Inflammatory macrophage treated with lipopolysaccharide for 1 hour (primary cell): ENCODE measurements at places on chromosomes 12 and 14.

- no peak for DNase-seq
These were observed 82.1 kb downstream of the PLXNC1 start for GRCh38 chr12:94230357-94230905.

DNA sequence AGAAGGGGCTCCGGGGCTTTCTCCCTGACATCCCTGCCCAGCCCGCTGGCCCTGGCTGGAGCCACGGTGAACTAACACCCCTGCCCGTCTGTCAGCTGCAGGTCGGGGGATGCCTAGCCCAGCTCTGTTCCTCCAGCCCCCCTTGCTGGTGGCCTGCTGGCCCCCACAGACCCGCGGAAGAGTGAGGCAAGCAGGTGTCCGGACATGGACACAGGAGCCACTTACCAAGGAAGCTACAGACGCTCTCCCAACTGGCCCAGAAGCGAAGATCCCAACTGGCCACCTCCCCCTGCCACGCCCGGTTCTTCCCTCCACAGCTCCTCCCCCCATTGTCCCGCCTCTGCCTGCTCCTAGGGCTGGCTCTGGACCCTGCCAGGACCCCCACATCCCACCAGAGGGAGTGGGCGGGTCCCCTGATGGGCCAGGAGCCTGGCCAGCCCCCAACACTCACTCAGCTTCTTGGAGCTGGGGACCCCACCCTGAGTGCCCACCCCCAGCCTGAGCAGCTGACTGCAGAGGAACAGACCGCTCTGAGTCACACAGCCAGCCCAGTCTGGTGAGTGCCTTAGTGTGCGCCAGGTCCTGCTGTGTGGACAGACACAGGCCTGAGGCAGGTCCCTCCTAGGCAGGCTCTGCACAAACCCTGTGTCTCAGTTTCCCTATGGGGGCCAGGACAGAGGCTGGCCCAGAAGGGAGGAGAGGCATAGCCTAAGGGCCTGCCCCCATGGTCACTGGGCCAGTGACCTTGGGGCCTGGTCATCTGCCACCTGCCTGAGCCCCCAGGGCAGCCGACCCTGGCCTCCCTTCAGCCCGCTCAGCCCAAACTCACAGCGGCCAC, 7.7 kb downstream of the AHNAK2 start:
- peak; percentile 29 for DNase-seq

DNA sequence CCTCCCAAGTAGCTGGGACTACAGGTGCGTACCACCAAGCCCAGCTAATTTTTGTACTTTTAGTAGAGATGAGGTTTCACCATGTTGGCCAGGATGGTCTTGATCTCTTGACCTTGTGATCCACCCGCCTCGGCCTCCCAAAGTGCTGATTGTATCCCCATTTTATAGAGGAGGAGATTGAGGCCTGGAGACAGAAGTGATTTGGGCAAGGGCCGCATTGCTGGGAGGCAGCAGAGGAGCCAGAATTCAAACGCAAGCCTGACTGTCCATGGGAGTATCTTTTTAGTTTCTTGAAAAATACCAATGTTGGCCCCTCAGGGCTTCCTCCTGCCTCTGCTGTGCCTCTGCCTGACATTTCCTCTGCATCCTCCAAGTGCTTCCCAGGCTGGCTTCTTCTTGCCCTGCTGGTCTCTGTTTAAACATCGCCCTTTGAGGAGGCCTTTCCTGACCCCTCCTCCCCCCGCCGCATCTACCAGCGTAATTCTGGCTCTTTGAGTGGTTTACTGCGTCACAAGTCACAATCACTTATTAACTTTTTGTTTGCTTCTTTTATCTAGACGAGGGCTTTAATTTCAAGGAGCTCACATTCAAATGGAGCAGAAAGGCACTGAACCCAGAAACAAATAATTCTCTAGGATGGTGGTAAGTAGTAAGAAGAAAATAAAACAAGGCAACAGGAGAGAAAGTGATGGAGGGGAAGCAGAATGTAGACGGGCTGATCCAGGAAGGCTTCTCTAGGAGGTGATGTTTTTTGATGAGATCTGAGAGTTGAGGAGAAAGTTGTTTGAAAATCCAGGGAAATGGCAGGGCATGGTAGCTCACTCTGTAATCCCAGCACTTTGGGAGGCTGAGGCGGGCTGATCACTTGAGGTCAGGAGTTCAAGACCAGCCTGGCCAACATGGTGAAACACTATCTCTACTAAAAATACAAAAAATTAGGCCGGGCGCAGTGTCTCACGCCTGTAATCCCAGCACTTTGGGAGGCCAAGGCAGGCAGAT, 91.0 kb upstream of the MED13L start:
- no peak for DNase-seq

DNA sequence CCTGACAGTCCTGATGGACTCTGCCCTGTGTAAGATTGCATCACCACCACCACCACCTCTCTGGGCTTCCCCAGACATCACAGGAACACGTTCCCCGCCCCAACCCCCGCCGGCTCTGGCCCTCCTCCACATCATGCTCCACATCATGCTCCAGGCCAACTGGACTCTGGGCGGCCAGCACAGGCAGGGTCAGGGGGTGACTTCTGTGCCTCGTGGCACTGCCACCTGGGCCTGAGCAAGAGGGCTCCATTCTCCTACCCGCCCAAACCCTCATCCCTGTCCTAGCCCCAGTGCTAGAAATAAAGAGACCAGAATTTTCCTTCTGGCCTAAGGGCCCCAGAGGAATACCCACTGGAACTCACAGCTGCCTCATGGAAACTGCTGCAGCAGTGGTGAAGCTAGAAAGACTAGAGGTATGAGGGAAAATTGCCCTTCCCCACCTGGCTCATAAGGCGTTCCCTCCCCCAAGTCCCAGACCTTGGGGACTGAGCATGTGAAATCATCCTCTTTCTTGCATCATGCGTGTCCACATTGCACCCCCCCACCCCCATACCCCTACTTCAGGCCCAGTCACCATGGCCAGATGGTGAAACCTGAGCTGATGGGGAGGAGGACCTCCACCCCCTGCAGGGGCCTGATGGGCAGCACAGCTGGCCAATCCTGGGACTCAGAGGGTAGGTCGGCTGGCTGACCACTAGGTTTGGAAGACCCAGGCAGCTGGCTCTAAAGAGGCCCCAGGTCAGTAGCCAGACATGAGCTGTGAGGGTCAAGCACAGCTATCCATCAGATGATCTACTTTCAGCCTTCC, at the start of gene INHBE:
Gene INHBE, plus strand, starts transcription at position 742 of the 808 bp plus-strand sequence. CDS start 230 bp downstream, outside the sequence.
- DNase-seq = peak; percentile 85

- no peak for DNase-seq
These were observed 788 bp downstream of the KRT72 start for GRCh38 chr12:52600475-52600874.

GRCh38 chr12:43852744-43853143, 16.9 kb downstream of the TMEM117 start:
- DNase-seq = no peak

DNA sequence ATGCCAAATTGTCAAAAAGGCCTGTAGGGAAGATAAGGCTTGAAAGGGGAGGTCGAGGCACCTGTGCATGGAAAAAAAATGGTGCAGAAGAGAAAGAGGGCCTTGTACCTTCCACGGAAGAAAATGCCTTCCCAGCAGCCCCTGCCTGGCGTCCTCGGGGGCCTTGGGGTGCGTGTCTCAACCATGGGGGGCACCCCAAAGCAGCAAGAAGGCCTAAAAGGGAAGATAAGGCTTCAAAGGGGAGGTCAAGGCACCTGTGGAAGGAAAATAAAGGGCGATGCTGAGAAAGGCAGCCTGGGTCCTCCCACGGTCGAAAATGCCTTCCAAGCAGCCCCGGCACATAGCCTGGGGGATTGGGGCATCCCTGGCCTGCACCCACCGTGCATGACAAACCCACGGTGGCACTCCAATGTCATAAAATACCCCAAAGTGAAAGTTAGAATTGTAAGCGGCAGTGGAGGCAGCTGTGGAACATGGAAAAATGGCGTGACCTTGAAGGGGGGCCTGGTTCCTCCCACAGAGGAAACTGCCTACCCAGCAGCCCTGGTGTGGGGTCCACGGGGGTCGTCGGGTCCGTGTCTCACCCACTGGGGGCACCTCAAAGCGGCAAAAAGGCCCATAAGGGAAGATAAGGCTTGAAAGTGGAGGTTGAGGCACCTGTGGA, 275.0 kb downstream of the ALG10 start:
- DNase-seq = no peak

GRCh38 chr12:32249777-32250176, 143.1 kb downstream of the BICD1 start:
- DNase-seq = no peak

- peak; percentile 94 for DNase-seq
These were observed 5.0 kb downstream of the CMKLR1 start for GRCh38 chr12:108333898-108334699.

GRCh38 chr12:6335451-6336078, 6.3 kb downstream of the TNFRSF1A start:
- DNase-seq = peak; percentile 75

GRCh38 chr12:14716848-14717444, 20.5 kb upstream of the GUCY2C start:
- DNase-seq = peak; percentile 75

- DNase-seq = no peak
These were observed 113.2 kb downstream of the APAF1 start for GRCh38 chr12:98758331-98758730.

DNA sequence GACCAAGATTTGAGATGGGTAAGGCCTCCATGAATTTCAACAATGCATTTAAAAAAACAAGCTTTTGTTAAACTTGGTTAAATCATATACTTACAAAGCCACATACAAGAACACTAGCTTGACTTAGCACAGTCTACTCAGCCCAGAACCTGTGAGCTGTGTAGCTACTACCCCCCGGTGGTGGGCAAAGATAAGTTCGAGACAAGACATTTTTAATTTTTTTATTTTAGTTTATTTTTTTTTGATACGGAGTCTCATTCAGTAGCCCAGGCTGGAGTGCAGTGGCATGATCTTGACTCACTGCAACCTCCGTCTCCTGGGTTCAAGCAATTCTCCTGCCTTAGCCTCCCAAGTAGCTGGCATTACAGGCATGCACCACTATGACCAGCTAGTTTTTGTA, 3.7 kb upstream of the NECAP1 start:
- peak; percentile 54 for DNase-seq

GRCh38 chr12:76277480-76277879, 70.7 kb downstream of the BBS10 start:
- no peak for DNase-seq

- no peak for DNase-seq
These were observed 412.6 kb upstream of the SOX5 start for GRCh38 chr12:24361877-24362580.

- DNase-seq = no peak
These were observed 909.9 kb downstream of the NRXN3 start for GRCh38 chr14:79080040-79080439.

DNA sequence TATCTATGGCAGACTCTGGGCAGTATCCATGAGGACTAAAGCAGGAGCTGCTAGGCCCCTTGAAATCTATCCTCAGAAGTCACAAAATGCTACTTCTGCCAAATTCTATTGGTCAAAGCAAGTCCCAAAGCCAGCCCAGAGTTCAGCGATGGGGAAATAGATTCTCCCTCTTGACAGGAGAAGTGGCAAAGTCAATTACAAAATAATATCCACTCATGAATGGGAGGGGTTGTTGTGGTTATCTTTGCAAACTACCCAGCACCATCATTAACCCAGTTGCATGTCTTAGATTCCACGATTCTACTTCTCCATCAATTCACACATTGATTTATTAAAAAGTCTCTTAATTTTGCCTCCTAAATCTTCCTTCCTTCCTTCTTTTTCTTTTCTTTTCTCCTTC, 30.7 kb upstream of the STXBP6 start:
- peak; percentile 56 for DNase-seq

GRCh38 chr12:66624806-66625205, 54.1 kb downstream of the GRIP1 start:
- DNase-seq = peak; percentile 16
